ENCODE measurements at places on chromosomes 7 and 10.
A peak's percentile ranks its signal among the peaks of the same experiment; 100 is the strongest.

DNA sequence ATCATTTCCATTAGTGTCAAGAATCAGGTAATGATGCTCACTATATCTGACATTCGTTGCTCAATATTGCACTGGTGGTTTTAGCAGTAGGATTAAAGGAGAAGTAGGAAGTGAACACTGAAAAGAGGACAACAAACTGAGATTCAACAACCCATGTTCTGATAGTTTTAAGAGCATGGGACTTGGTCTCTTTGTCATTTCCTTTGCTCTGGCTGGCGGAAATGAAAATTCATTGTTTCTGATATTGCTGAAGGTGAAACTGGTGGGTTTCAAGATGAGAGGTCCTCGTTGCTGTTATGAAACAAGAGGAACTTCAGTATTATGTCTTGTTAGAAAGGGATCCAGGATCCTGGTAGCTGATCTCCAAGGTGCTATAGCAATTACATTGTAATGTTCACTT lies 129.0 kb downstream of the DNAH11 start:
- DNase-seq, result no peak

DNA sequence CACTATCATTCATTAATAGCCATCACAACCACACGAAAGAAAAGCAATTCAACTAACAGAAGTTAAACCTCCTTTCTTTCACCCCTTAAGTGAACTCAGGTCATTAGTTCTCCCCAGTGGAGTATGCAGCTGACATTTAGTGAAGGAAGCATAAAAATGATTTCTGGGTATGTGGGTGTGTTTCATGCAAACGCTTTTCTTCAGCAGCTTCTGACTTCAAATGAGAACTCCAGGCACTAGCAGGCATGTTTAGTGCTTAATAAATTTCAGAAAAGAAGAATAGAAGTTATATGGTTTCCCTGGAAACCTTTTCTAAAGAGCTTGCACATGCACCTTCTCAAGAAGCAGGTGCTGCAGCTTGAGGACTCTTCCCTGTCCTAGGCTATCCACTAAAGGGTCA lies 62.5 kb downstream of the PIK3CG start:
- no peak for DNase-seq

DNA sequence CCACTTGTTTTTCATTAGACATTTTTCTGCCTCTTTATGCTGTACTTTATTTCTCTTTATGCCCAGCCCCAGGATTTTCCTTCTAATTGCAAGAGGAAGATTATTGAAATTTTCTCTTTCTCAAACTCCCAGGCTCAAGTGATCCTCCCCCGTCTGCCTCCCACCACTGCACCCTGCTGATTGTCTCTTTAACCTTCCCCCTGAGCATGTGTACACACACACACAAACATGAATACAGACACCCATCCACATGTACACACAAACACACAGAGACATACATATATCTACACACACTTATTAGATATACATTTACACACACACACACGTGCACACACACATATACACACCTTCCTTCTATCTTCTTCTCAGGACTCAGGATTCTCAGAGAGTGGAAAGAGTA lies 37.3 kb upstream of the MAP3K8 start:
- DNase-seq, result no peak

GRCh38 chr7:88664630-88665233 lies 94.8 kb upstream of the ZNF804B start:
- DNase-seq, result peak; percentile 69

DNA sequence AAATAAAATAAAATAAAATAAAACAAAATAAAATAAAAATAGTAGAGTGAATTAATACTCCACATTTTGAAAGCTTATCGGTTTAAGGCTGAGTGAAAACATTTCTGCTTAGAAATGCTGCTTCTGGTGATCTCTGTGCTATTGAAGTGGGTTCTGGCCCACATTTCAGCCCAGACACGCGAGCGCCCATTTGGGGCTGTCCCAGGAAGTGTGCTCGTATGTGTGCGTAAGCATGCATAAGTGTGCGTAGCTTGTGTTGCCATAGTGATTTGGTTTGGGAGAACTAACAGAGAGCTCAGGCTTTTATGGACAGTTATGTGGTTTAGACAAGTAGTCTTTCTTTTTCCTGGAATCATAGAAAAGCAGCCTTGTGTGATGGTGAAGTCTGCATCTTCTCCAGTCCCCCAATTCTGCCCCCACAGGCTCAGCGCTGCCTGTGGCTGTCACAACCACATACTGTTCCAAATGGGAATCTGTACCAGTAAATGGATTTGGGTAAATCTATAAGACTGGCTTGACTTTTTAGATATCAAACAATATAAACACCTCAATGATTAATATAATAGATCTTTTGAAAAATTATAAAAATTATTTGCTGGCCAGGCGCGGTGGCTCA lies 29.8 kb upstream of the PURB start:
- DNase-seq, result no peak

DNA sequence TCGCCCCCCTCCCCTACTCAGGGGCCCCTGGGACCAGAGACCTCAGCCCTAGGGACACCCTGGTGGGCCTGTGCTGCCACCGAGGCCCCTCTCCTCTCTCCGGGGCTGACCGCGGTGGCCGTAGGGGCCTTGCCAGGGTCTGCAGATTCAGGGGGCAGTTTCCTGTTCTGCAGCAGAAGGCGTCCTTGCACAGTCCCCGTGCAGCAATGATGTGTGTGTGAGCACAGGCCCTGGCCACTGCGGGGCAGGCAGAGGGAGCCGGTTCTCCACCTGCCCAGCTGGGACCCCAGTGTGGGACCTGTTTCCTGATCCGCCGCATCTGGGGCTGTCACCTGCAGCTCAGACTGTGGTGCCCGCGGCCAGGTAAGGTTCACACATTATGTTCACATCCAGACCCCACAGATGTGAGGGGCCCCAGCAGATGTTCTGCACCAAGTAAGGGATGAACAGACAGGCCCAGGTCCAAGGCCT lies 60.7 kb upstream of the DNAJB6 start:
- DNase-seq, result no peak

DNA sequence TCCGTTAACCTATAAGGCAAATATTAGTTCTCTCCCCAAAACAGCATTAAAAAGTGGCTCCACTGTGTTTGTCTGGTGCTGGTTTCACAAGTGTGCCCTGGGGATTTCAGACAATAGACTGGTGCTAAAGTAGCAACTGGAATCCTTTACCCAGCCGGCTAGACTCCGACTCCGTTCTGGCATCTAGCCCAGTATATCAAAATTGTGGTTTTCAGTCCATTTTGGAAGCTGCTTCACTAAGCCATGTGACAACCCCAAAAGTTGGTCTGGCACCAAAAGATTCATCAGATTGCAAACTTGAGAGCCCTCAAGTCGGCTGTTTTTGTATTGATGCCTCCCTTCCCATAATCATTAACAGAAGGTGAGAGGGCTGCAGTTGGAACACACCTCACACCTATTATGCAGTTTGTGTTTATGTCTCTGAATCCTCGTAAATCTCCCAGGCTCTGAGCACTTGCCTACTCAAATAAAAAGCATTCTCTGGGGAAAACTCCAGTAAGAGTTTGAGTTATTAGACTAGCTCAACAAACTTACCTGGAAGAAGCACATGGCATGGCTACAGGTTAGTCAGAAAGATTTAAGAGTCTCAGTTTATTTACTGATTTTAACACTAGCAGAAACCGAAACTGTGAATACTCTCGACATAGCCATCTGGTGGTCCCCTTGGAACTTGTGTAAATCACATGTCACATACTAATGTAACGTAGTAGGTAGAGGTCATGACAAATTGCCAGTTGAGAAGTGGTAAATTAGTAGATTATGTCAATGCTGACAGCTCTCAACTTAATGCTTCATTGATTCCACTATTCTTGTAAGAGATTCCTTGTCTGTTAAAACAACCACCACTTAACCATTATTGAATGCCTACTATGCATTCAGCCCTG lies 14.8 kb upstream of the WNT16 start:
- no peak for DNase-seq

DNA sequence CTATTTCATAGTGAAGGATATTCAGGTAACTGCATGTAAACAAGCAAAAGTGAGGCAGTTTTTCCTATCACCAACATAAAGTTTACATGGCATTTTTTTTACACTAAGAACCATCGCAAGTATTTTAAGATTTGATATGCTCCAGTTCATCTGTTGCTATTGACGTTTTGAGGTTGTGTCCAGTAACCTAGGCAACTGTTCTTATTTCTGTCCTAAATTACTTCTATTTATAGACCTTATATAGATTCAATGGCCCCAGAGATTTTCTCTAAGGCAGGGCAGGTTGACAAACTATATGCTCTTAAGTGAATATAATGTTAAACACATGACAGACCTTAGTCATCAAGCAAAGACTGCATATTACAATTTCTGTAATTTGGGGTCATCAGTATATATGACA lies 830.2 kb upstream of the LRRTM3 start:
- no peak for DNase-seq

DNA sequence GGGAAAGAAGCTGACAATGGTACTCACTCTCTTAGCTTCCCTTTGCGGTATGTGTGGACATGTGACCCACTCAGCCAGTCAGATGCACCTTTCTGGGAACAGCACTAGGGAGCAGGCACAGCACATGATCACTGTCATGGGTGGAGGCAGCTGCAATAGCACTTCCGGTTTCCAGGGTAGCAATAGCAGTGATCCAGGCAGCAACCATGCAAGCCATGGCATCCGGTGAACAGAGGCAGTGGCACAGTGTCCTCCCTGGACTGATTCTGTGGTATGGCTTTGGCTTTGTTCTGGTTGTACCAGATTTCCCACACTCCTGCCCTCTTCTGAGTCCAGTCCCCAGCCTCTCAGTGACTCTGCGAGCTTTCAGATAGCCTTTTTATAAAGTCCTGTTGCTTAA lies 86.8 kb upstream of the NAMPT start:
- DNase-seq, result no peak

DNA sequence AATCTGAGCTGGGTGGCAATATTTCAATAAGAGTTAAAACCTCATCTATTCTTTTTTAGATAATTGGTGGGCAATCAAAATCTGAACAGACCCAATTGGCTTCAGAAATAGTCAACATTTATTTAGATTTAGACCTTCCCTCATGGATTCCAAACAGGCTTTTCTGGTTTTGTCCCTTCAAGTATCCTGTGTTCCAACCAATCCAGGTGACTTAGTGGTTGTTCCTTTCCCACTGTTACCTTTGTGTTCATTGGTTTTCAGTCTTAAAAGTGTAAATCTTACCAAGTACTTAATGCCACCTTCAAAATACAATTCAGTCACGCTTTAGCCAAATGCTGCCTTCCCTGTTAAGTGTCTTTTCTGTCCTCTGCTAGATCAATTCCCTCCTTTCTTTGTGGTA lies 85.9 kb downstream of the AHR start:
- no peak for DNase-seq

- DNase-seq, result no peak
Observed at GRCh38 chr10:89937494-89937893, 236.1 kb downstream of the KIF20B start.

DNA sequence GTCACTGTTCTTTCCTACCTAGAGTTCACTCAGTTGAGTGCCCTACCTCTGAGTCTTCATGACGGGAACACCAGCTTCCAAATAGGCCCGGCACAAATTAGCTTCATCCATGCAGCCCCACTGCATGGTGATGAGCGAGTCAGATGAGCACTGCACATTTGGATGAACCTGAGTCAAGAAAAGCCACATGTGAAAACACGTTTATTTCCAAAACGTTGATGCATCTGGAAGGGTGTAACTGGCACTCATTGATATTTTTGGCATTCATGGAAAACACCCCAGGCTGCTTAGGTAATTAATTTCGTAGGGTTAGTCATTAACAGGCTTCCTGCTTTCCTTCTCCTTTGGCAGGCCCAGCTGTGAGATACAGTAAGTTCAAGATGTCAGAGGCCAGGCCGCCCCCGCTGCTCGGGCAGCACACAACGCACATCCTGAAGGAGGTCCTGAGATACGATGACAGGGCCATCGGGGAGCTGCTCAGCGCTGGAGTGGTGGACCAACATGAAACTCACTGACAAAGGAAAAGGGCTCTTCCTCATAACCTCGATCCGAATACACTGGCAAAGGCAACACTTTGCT lies 725.2 kb downstream of the SUGCT start:
- no peak for DNase-seq

GRCh38 chr10:117350909-117351308 lies 24.3 kb downstream of the PDZD8 start:
- DNase-seq, result no peak

GRCh38 chr7:42211938-42212337 lies 25.1 kb downstream of the GLI3 start:
- no peak for DNase-seq

- DNase-seq, result no peak
Observed at GRCh38 chr10:101676565-101676964, 18.4 kb downstream of the FBXW4 start.

- DNase-seq, result no peak
Observed at GRCh38 chr10:91380873-91381256, 29.3 kb upstream of the HECTD2 start.

DNA sequence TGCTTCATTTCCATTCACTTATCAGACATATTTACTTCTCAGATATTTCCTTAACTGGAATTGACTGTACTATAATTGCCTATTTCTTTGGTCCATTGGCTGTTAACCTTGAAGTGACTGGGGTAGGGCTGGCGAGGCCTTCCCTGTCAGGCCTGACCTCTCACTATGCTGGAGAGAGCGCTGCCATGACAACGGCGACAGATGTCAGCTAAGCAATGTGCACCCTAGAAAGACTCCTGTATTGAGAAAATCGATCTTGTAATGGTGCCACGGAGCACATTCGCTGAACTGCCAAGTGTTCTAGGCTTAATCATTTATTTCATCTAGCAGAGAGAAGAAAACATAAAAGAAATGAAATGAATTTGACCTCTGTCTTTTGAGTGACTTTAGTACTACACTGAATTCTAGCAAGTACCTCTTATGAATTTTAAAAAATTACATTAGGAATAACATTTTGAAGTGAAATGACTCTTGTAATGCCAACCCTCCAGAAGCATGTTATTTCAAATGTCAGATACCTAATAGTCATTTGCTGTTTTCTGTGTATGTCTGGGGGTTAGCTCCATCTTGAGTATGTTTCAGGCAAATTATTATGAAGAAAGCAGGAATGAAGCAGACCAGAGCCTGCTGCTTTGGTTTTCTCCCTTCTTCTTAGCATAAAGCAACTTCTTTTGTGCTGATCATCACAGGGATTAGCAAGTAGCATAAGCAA lies 148.0 kb downstream of the SNX10 start:
- DNase-seq, result no peak

GRCh38 chr10:62643606-62644587 lies 160.6 kb upstream of the ADO start:
- DNase-seq, result no peak

DNA sequence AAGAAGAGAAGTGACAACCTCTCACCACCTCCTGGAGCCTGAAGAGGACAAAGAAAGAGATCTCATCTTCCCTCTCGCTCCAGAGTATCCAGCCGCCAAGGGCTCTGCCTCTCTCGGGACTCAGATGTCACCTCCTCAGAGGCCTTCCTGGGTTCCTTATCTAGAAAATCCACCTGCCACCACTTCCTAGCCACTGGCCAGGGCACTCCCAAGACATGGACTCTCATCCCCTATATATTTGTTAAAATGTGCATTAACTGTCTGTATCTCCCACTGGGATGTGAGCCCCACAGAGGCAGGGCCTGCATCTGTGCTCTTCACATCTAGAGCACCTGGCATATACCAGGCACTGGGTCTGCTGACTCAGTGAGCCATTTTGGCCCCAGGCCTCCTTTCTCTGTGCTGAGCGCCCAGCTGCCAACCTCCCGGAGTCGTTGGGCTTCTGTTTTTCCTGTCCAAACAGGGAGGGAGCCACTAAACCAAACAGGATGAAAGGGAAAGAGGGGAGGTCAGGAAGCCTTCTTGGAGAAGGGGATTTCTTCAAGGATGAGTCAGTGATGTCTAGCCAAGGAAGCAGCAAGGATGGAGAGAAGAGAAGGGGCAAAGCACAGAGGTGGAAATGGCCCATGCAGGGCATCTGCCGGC lies 58.9 kb downstream of the KCNMA1 start:
- no peak for DNase-seq

Measured in kidney capillary endothelial cell (primary cell).